ENCODE measurements at places on chromosomes 3 and 15.

- DNase-seq: no peak
Measured at GRCh38 chr3:52247409-52248164, 2.0 kb downstream of the PPM1M start.

DNA sequence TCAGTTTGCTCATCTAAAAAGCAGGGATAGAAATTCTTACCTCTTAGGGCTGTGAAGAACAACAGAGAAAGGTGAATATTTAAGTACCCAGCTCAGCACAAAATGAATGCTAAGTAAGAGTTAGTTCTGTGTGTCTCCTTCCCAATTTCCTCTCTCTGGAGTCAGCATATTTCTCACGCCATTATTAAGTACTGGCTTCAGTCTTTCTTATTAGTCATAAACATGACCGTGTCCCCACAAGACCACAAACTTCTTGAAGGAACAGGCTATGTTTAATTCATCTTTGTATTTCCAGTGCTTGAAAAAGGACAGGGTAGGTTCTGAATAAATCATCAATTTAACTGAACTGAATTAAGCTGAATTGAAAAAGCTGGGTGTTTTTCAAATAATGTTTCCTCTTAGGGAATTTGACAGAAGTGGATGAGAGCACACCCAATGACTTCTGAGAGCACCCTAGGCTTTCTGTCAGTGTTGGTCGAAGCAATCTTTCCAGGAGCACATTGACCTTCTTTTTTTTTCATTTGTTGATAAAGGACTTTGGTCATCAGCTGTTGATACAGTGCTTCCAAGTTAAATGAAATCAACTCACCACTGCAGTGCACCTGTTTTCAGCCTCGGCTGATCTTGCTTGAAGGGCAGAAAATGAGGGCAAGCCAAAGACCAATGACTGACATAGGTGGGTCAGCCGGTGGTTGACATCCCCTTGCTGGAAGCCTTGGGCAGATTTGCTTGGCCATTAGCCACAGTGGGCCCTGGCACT is 324.6 kb downstream of the MFSD1 start:
- DNase-seq: no peak

DNA sequence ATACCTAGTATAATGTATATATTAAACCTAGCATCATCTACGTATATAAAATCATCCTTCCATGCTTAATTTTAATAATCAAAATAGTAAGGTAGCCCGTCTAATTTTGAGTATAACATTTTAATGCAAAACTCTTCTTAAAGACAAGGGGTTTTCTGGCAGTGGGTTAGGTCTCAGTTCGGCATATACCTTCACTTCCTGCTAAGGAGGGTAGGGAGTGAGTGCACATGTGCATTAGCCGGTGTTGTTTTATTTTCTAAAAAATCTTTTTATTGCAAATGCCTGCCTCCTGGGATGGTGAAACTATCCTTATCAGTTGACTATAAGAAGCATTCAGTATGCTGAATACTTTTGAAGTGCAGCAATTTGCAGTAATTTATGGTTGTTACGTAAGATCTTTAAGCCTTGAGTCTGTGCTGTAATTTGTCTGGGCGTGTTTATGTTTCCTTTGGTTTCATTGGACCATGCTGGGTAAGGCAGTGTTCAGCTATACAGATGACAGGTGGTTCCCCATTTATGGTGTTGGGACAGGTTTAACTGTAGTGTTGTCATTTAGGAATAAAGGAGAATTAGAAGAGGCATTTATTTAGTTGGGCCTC is 11.7 kb downstream of the ARHGEF26 start:
- DNase-seq: no peak

GRCh38 chr15:67080900-67081431 is 15.6 kb downstream of the SMAD3 start:
- DNase-seq: peak; percentile 71

GRCh38 chr3:50539356-50540286 is 27.9 kb downstream of the C3orf18 start:
- DNase-seq: no peak

DNA sequence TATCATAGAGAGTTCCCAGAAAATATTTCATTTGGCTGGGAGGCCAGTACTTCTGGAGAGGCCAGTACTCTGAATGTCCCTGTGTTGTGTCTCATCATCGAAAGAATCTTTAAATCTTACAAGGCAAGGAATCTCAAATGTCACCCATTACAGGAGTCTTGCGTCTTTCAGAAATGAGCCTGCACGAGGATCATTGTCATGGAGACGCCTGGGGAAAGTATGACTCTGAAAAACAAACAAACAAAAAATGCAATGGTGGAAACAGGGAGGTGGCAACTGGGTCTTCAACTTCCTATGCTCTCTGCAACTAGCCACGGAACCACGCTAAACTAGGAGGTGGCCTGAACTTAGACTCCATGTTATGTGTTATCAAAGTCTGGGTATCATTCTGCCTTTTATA is 804.6 kb downstream of the EPHA3 start:
- DNase-seq: no peak

DNA sequence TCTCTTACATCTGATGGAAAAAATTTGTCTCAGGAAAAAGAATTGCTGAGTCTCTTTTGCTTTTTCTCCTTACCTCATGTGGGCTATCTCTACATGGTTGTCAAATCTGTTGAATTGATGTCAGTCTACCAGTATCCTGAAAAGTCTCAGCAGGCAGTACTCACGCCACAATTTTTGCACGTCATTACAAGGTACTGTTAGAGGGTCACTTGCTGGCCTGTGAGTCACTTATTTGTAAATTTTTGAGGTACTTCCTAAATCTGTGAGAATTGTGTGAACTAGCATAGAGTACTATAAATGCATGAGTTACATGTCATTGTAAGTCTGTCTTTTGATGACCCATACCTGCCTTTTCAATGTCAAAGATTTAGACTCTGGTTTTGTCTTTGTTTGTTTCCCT is 15.9 kb downstream of the HPS3 start:
- no peak for DNase-seq

GRCh38 chr3:142374687-142375086 is 73.2 kb downstream of the XRN1 start:
- DNase-seq: no peak

- no peak for DNase-seq
Measured at GRCh38 chr15:90814191-90814821, 54.1 kb upstream of the FURIN start.

DNA sequence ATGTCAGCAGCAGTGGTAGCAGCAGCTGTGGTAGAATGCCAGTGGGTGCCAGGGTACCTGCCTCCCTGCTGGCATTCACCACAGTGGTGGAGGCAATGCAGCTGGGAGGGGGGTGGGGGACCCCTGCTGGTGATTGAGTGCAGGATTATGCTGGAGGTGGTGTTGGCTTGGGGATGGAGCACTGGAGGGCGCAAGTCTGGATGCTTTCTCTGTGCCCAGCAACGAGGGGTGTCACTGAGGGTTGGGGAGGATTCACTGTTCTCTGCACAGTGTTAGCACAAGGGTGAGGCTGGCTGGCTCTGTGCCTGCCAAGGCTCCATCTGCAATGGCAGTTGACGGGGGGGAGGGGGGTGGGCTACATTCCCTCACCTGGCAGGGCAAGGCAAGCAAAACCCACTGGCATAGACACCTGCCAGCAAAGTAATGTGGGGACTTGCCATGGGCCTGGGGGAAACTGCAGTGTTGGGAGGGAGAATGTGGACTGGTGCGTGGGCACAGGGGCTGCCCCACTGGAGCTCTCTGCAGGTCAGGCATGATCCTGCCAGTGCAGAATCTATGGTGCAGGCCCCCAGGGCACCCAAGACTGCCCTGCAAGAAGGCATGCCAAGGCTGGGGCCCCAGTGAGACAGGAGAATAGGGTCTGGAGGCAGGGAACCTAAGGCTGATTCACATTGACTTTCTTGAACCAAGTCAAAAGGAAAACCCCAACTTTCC is 64.3 kb downstream of the MINDY4B start:
- no peak for DNase-seq

GRCh38 chr15:71822890-71823630 is 12.7 kb downstream of the NR2E3 start:
- no peak for DNase-seq

DNA sequence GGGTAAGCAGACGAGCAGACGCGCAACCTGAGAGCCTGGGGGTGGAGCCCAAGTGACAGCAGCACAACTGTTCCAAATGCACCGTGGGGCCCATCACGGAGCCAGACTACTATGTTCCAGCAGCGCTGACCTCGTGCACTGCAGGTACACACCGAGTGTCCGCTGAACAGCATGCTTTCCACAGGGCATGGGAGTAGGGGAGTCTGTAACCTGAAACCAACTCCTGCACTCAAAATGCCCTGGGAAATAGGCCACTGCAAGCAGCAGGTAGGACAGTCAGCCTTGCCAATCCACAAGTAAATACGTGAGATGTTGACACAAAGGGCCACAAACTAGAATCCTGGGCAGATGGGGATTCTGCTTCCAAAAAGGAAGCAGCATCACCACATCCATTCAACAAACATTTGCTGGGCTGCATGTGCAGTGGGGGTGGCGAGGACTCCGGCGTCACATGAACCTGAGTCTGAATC is 73.9 kb downstream of the TBC1D2B start:
- no peak for DNase-seq
